ENCODE measurements at places on chromosomes 6 and 20.
A peak's percentile ranks its signal among the peaks of the same experiment; 100 is the strongest.

DNA sequence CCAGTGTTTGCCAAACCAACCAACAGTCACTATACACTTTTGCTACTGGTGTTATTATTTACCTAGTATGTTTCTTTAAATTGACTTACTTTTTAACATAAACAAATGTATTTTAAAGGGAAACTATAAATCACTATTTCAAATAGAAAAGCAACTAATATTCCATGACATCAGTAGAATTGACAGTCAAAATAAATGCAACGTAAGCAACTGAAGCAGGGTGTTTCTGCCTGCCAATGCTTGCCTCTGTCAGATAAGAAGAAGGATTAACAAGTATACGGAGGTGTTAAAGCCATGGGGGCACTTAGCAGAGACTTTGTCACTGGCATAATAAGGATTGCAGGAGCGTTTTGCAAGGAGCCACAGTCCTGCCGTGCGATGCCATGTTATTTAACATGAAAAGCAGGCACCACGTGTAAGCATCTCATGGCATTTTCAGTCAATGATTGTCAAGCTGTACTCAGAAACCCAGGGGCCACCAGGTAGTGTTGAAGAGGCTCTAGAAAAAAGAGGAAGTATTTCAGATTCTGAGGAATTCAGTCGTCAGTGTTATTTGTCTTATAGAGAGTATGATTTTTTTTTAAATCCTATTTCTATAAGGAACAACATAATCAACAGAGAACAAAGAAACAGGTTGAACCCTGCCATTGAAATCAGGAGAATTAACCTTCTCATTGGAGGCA, 131.7 kb downstream of the BFSP1 start:
- no peak for DNase-seq

- no peak for DNase-seq
Measured at GRCh38 chr6:40845553-40845952, 193.5 kb downstream of the UNC5CL start.

DNA sequence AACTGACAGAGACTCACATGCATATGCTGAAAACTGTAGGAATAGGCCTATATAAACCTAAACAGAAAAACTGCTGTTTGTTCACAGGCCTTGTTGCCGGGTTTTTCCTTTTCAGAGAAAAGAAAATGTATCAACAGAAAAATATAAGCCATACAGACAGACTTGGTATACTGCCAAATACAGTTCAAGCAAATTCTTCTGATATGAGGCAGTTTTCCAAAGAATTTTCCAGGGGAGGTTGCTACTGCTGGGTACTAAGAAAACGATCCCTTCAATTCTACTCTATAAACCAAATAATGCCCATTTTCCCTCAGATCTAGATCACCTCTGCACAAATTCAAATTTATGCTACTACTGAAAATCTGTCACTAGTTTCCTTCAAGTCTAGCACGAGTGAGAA, 59.4 kb downstream of the ME1 start:
- DNase-seq: no peak

GRCh38 chr6:167781066-167781767, 45.5 kb upstream of the AFDN start:
- DNase-seq: peak; percentile 42

GRCh38 chr6:31438222-31438621, 34.8 kb downstream of the MICA start:
- no peak for DNase-seq

DNA sequence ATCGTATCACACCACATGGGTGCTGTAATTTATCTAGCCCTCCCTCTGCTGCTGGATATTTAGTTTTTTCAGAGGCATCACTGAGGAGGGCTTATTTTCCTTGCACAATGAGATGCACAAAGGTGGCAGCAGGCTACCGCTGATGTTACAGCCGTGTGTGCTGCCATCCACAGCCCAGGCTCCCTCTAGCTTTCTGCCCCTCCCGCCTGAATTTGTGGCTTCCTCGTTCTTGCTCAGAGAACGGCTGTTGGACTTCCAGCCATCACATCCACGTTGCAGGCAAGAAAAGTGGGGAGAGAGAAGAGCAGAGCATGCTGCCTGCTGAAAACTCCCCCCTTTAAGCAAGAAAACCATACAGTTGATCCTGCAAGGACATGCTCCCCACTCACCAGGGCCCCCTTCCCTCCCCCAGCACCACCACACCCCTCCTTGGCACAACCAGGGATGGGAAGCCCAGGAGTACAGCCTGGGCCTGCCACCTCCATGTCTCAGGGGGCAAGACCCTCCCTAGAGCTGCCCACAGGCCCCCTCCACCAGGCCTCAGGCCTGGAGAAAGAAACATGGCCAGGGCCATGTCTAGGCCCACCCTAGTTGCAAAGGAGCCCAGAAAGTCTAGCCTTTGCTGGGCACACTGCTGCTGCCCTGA, 102.6 kb downstream of the MRPL14 start:
- DNase-seq: no peak

- DNase-seq: no peak
Measured at GRCh38 chr6:76481101-76481500, 408.6 kb upstream of the IMPG1 start.

All from tibial artery (tissue), 4 donors.